LNCaP clone FGC (cell line): ENCODE measurements at places on chromosomes 5 and 9.

DNA sequence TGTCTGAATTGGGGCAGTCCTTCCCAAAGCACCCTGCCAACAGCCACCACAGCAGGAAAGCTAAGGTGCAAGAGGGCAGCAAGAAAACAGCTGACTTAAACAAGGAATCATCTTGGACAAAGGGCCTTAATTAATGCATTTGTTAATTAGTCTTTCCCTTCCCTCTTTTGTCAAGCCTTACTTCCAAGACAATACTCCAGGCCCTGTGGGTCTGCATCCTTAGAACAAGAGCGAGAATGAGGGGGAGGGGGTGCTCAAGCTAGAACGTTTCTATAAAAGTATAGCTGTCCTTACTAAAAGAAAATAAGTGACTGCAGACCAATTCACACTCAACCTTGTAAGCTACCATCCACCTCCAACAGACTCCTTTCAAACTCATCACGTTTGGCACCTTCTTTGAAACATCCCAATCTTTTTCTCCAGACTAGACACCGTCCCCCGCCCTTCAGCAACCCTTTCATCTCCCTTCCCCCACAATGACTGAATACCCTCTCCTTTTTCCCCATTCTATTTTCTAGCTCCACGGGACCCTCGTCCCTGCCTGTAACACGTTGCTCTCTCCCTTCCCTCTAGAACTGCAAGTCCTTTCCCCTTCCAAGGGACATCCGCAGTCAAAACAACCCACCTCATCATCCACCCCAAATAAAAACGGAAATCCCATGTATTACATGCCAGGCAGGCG, 85.7 kb upstream of the RNF38 start:
- no peak for DNase-seq

DNA sequence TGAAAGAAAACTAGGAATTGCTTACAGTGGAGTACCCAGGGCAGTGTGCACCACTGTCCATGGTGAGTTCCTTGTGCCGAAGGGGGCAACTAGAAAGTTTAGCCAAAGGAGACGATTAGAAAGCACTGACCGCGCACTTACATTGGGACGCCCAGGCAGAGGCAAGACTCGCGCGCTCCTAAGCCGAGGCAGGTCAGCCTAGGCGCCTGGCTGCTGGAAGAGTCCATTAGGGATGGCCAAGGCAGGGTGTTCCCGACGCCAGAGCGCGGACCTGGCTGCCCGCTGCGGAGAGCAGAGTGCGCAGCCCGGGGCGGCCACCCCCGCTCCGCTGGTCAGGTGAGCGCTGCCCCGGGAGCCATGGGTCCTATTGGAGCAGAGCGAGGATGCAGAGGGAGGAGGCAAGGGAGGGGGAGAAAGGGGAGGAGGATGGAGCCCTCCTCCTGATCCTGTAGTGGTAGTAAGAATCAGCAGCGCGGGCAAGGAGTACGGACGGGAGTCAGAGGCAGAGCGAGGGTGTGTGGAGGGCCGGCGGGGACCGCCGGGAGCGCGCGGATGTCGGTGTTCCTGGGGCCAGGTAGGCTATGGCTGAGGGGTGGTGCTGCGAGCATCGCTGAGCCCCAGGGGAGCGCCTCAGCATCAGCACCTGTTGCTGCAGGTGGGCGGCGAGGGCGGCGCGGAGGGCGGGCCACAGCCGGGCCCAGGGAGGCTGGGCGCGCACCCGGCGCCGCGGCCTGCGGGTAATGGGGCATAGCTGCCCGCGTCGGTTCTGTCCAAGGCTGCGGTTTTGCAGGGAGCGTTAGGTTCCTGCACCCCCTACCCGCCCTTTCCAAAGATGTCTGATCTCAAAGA, at the start of gene ADGRV1:
Gene ADGRV1 (plus strand): TSS at position 454 of the 849 bp plus-strand sequence. CDS start 99 bp downstream, at position 553.
- DNase-seq, result peak; percentile 98

DNA sequence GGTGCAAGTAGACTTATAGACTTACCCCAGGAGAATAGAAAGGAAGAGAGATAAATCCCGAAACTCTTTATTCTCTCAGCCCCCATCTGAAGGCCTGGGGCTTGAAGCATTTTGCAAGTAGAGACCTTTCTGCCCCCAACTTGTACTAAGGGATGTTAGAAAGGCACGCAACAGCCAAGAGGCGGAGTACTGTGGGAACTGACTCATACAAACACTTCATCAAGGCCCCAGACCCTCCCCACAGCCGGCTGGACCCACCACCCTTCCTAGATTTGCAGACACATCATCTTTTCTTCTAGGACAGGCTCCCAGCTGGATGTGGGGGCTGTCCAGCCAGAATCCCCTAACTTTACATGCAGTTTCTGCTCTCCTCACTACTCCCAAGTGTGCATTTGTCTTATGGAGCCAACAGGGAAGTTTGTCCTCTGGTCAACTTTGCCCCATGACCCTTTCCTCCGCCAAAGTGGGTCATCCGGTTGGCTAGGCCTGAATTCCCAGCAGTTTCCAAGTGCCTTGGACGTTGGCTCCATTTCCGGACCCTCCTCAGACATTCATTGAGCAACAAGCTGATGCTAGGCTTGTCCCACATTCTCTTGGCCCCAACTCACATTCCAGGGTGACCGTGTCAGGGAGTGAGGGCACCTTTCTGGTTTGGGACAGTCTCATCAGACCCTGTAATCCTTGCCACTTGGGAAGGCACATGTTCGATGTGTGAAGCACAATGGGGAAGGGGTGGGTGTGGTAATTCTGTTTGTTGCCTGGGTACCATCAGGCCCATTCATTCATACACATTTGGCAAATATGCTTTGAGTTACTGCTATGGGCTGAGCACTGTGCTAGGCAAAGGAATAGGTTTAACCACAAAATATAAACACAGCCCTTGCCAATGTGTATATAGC, 64.6 kb downstream of the ABLIM3 start:
- DNase-seq, result no peak

GRCh38 chr9:130387905-130388304, 56.9 kb upstream of the ASS1 start:
- DNase-seq, result no peak

- no peak for DNase-seq
Measured at GRCh38 chr9:100498592-100498991, 25.6 kb downstream of the TMEFF1 start.

- DNase-seq, result no peak
Measured at GRCh38 chr5:176870110-176870591, 29.0 kb downstream of the HK3 start.

DNA sequence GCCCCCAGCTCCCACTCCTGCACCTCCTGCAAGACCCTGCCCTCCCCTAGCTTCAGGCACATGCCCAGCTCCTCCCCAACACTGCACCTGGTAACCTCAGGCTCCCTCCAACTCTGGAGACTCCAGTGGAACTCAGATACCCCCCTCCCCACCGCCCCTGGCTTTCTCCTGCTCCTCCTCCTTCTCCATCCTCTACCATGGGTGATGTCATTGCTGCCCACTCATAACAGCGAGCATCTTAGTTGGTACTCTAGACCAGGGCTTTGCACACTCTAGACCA, 24.7 kb upstream of the CNOT6 start:
- DNase-seq, result no peak

- no peak for DNase-seq
Measured at GRCh38 chr5:124847907-124848306, 101.5 kb upstream of the ZNF608 start.

- no peak for DNase-seq
Measured at GRCh38 chr5:35853631-35854030, 3.1 kb upstream of the IL7R start.

- peak; percentile 79 for DNase-seq
Measured at GRCh38 chr9:81492710-81493447, 196.5 kb downstream of the TLE1 start.

DNA sequence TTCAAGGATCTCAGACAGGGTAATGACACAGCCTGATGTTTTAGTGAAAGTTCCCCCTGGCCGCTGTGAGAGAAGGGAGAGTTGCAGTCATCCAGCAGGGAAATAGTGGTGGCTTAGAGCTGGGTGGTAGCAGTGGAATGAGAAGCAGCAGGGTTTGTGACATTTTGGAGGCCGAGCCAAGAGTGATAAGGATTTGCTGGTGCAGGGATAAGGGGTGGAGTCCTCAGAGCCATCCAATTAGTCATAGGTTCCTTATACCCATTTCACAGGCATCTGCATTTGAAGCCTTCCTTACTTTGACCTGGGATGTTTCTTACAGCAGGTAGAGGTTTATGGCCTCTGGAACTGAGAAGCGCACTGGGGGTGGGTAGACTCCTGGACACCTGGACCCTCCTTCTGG, 12.8 kb downstream of the JADE2 start:
- DNase-seq, result no peak

DNA sequence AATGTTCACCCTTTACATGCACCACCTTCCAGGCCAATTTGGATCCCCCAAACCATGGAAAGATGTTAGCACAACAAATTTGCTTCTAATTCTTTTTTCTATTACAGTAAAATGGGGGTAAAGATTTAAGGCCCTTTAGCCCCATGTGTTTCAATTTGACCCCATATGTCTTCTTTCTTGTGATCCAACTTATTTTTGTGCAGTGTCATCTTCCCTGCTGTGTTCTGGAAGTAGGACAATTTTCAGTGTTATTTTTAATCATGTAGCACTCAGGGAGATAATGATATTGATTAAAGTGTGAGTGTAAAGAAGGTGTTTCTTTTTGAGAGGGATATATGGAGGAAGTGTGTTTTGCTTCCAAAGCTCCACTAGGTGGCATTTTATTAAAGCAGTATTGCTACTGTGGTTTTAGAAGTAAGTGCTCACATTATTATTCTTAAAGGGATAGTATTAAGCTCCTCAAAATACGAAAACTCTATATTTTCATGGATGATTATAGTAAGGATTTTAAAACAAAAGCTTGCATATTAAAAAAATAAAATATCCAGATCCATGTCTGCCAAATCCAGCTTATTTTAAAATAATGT, 118.7 kb upstream of the ATP10B start:
- DNase-seq, result no peak

DNA sequence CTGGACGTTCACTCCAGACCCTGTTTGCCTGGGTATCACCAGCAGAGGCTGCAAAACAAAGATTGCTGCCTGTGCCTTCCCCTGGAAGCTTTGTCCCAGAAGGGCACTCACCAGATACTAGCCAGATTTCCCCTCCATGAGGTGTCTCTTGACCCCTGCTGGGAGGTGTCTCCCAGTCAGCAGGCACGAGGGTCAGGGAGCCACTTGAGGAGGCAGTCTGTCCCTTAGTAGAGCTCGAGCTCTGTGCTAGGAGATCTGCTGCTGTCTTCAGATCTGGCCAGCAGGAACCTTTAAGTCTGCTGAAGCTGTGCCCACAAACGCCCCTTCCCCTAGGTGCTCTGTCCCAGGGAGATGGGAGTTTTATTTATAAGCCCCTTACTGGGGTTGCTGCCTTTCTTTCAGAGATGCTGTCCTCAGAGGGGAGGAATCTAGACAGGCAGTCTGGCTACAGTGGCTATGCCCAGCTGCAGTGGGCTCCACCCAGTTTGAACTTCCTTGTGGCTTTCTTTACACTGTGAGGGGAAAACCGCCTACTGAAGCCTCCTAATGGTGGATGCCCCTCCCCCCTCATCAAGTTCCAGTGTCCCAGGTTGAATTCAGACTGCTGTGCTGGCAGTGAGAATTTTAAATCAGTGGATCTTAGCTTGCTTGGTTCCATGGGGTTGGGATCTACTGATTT, 253.9 kb downstream of the SPATA31D1 start:
- DNase-seq, result no peak

- peak; percentile 30 for DNase-seq
Measured at GRCh38 chr5:96601715-96602244, 60.4 kb upstream of the CAST start.

- no peak for DNase-seq
Measured at GRCh38 chr5:132235340-132235739, 7.7 kb upstream of the P4HA2 start.

GRCh38 chr9:113734826-113735225, 141.3 kb upstream of the ZNF618 start:
- DNase-seq, result no peak

GRCh38 chr9:115649991-115650472, 503.6 kb upstream of the PAPPA start:
- peak; percentile 23 for DNase-seq

- DNase-seq, result no peak
Measured at GRCh38 chr5:148791696-148792095, 34.7 kb upstream of the ADRB2 start.

GRCh38 chr9:120446671-120447070, 133.3 kb downstream of the CDK5RAP2 start:
- no peak for DNase-seq

GRCh38 chr5:96794757-96795156, 13.0 kb downstream of the ERAP1 start:
- DNase-seq, result no peak

- no peak for DNase-seq
Measured at GRCh38 chr9:19694601-19695000, 94.2 kb downstream of the SLC24A2 start.

DNA sequence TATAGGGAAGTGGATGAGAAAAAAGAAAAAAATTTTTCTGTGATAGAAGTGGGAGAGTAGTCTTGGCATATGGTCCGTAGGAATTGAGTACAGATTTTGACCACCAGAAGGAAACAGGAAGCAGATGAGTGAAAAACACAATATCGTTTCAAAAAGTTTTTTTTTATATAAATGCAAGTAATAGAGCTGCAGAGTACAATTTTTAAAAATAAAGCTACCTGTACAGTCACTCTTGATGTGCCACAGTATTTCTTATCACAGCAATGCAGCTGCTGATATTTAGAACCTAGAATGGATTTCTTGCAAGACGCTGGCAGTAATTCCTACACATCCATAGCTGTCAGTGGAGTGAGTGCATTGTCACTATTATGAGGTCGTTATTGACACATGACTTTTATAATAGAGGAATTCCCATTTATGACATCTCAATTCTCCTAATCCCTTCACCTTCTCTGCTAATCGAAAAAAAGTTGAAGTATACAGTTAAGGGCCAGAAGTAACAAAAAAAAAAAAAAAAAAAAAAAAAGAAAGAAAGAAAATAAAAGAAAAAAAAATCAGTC, 477.7 kb downstream of the TAF11L14 start:
- no peak for DNase-seq

- no peak for DNase-seq
Measured at GRCh38 chr9:77751341-77752091, 103.4 kb upstream of the GNA14 start.

- no peak for DNase-seq
Measured at GRCh38 chr5:52777186-52777585, 10.5 kb upstream of the ITGA1 start.

GRCh38 chr5:6452622-6453504, 4.2 kb downstream of the UBE2QL1 start:
- DNase-seq, result no peak

GRCh38 chr5:159787837-159788236, 128.4 kb upstream of the ADRA1B start:
- no peak for DNase-seq

DNA sequence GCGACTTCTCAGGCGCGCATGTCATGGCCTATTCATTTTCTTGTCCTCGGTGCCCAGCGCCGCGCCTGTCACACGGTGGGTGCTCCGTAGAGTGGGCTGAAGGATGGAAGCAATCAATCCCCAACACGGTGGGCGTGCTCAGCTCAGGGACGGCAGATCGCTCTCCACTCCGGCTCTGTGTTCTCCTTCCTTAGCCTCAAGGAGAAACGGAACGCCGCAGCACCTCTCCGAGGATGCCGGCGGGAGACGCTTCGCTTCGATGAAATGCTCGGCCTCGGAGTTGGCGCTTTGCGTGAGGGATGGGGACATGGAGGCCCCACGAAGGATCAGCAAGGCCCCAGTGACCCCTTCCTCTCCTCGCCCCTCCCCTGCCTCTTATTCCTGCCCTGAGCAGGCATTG, 199.5 kb downstream of the C9orf50 start:
- DNase-seq, result no peak

- no peak for DNase-seq
Measured at GRCh38 chr5:164748861-164749260, 1243.4 kb downstream of the MAT2B start.

- DNase-seq, result no peak
Measured at GRCh38 chr5:179488975-179489374, 61.4 kb upstream of the RUFY1 start.

GRCh38 chr5:87354496-87354895, 58.2 kb downstream of the CCNH start:
- DNase-seq, result no peak

- no peak for DNase-seq
Measured at GRCh38 chr9:70135176-70135575, 91.5 kb downstream of the MAMDC2 start.
